WERI-Rb-1 (cell line): ENCODE measurements at places on chromosomes 4 and X.
A peak's percentile ranks its signal among the peaks of the same experiment; 100 is the strongest.

DNA sequence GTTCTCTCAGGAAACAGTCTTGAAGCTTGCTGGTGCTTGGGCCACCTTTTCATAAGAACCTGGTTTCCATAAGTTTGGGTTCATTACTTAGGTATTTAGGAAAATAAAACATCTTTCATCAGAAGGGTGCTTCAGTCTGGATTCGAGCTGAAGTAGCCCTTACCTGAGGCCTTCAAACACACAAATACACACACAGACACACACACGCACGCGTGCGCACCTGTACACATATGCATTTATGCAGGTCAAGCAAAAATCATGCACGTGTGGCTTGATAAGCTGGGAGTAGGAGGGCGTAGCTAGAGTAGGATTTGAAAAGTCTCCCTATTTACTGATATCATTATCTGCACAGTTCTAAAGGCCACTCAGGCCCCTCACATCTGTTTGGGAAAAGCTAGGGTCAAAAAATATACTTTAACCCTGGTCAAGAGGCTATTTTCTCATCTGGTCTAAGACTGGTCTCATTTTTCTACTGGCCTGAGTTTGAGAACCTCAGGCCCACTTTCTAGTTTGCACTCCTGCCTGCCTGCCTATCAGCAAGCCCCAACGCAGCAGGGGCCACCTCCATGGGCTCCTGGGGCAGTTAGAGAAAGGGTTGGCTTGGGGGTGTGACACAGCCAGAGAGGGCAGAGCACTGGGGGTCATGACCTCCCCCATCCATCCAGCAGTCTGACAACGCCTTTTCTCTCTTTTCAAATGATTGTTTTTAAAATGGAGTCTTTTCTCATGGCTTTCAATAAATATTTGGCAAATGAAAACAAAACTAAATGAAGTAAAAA, 64.3 kb downstream of the RASL11B start:
- DNase-seq = no peak

GRCh38 chr4:109945056-109945455, 32.4 kb downstream of the EGF start:
- no peak for DNase-seq

DNA sequence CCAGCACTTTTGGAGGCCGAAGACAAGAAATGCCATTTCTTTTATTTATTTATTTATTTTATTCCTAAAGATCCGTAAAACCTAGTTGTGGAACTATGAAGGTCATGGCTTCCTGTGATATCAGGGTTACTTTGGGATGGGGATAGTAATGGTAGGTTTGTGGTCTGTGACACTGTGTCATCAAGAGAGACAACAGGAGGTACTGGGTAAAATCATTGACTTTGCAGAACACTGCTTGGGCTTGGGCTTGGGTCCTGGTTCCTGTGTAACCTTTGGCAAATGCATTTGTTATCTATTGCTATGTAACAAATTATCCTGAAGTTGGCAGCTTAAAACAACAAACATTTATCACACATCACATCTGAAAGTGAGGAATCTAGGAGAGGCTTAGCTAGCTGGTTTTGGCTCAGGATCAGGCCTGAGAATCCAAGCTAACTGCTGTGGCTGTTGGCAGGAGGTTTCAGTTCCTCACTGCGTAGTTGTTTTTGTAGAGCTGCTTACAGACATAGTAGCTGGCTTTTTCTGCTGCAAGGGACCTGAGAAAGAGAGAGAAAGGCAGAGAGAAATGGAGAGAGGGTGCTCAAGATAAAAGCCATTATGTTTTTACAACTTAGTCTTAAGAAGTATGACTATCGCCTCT, 576.4 kb upstream of the SLIT2 start:
- DNase-seq = no peak

- no peak for DNase-seq
These were observed 8.3 kb upstream of the ZXDB start for GRCh38 chrX:57583477-57583876.

- DNase-seq = no peak
These were observed 188.1 kb downstream of the ADAM29 start for GRCh38 chr4:175106301-175106700.

DNA sequence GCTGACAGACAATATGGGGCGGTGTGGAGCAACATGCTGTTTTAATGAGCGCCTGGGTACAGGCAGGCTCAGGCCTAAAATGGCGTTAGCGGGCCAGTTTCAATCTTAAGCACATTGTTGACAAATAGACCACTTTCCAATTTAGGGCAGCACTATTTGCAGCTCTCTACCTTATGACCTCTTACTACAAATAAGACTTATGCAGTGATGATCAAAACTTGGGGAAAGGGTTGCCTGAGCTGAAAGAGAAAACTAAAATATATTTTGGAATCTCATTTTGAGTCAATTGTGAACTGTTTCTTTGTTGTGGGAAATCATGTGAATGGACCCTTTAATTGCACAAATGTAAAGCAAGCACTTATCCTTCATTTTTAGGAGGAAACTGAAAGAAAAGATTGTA, 25.5 kb upstream of the GPAT3 start:
- no peak for DNase-seq

- no peak for DNase-seq
These were observed 32.2 kb upstream of the XPNPEP2 start for GRCh38 chrX:129706400-129707072.

- DNase-seq = no peak
These were observed 41.1 kb downstream of the REELD1 start for GRCh38 chr4:146255463-146255862.

- no peak for DNase-seq
These were observed 14.8 kb downstream of the GIMD1 start for GRCh38 chr4:106353786-106354185.

- DNase-seq = no peak
These were observed 4.5 kb upstream of the SLITRK2 start for GRCh38 chrX:145813081-145813480.

GRCh38 chr4:48481581-48481980, 1.6 kb upstream of the SLC10A4 start:
- DNase-seq = no peak

DNA sequence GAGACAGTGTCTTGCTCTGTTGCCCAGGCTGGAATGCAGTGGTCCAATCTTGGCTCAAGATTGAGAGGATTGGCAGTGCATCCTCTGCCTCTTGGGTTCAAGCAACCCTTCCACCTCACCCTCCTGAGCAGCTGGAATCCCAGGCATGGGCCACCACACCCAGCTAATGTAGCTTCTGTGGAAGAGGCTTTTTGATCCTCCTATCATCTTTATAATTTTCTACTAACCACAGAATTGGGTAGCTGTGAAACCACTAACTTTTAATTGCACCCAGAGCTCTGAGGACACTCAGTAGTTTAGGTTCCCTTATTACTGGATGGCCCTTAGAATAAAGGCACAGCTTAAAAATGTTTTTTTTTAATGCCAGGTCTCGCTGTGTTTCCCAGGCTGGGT, 8.9 kb upstream of the AGA start:
- no peak for DNase-seq

DNA sequence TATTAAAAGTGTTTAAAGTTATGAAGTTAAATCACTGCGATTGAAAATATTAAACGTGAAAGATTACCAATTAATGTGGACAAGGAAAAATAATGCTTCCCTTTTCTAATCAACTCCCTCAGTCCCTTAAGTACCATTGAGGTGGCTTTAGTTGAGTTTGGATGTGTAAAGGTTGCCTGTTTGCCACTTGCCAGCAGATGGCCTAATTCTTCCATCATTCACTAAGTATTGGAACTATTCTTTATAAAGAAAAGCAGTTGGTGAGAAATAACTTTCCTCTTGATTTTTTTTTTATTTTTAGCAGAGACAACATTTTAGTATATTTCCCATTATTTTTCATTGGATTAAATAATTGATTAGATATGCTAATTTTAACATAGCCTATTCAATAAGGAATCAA, 295.9 kb upstream of the TACR3 start:
- DNase-seq = peak; percentile 36

DNA sequence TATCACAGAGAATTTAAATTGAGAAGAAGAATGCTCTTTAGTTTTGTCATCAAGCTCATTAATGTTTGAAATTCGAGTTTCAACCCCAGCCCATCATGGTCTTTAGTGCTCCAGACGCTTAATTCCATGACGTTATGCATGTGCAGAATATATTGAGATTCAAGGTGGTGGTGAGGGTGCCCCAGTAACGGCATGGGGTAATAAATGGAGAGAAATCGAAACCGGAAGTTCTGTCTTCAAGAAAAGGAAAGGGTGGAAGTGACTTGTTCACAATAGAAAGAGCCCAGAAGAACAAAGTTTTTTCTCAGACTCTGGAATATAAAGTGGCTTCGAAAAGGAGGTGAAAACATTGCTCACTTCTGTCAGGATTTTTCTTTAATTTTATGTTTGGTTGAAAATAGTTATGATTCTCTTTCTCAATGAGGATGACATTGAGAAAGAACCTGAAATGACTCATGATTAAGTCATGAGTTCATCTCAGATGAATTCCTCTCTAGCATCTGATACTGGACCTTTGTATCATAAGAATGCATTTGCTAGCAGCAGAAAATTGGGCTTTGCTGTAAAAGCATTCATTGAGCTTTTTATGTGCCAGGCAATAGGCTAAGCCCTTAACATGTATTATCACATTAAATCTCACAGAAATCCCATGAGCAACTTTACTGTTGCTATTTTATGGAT, 779 bp upstream of the DDX60L start:
- no peak for DNase-seq

DNA sequence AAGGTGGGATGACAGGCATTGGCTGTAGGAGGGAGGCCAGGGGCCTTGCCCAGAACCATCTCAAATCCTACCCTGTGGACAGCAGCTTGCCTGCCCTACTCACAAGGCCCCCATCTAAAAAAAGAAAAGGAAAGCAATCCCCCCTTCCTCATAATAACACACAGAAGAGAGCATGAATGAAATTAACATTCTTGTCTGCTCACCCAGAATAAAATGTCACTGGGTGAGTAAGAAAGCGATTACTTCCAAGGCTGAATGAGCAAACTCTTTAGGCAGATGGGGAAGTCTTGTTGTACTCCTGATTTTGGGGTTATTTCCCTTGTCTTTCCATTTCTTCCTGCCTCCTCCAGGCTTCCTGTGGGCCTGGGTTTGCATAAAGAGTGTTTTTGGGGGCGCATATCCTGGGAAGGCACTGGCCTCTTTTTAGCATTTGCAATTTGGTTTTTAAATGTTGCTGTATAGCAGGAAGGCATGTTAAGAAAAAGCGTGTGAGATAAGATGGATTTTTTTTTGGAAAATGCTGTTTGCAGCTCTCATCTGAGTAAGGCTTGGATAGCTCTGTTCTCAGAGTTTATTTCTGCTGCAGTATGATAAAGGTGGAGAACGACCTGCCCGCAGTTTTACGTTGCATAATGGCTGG, 248.3 kb upstream of the GATB start:
- DNase-seq = no peak

DNA sequence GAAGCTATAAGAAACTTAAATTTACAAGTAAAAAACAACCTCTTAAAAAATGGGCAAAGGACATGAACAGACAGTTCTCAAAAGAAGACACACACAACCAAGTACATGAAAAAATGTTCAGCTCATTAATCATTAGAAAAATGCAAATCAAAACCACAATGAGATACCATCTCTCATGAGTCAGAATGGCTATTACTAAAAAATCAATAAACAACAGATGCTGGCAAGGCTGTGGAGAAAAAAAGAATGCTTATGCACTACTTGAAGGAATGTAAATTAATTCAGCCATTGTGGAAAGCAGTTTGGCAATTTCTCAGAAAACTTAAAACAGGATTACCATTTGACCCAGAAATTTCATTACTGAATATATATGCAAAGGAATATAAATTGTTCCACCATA, 666.3 kb upstream of the GRIA3 start:
- DNase-seq = no peak

DNA sequence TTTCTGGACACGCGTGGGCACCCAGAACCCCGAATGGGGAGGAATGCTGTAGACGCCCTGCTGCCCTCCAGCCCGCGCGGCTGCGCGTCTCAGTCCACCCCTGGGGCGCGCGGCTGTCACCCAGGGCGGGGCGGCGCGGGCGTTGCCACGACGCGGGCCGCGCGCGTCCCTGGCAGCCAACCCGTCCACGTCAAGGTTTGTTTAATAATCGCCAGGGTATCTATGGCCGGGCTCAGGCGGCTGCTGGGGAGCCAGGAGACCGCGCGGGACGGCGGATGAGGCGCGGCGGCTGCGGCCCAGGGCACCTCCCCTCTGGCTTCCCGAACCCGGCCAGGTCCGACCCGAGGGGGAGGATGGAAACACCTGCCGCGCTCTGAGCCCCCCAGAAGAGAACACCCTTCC, at the start of gene SPATA18:
SPATA18 (plus strand) TSS at position 92 of the 402 bp plus-strand sequence. CDS start 401 bp downstream, outside the sequence.
- peak; percentile 27 for DNase-seq

DNA sequence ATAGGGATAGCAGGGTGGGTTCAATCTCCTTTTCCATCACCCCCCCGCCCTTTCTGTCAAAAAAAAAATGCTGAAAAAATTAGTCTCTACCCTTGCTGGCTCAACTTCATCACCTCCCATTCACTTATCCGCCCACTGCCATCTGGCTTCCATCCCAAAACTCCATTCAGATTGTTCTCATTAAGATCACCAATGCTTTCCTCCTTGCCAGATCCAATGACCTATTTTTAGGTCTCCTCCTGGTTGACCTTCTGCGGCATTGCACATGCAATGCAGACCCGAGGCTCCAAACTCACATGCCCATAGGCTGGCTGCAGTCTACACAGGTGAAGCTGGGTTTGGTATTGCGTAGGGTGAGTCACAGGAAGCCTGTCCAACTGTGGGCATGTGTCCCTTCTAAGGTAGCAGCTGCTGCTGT, 21.1 kb upstream of the STIM2 start:
- DNase-seq = no peak

- DNase-seq = peak; percentile 51
These were observed 519 bp downstream of the SLC25A4 start for GRCh38 chr4:185143601-185143969.

DNA sequence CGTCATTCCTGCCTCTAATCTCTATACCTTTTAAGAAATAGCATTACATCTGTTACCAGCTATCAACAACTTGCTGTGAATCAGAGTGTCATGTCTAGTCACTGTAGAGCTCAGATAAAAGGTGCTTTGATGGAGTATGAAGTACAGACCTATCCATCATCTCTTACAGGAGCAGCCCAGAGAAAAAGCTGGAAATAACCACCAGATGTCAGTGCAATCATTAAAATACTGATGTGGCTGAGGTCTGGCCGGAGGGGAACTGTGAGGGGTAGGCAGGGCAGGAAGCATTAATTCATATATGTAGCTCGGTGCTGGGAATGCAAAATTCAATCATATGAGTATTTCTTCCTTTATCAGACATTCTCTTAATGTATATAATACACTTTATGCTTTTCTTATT, 100.6 kb downstream of the AKAP4 start:
- DNase-seq = no peak
